ENCODE measurements at places on chromosomes 7 and 10. TPM values are rescaled to one million over a fixed set of nuclear protein-coding genes. Genes with fewer than 3 reads are reported as not detected.

The CACUL1 gene
- total RNA-seq, result 38.4 TPM

DNA sequence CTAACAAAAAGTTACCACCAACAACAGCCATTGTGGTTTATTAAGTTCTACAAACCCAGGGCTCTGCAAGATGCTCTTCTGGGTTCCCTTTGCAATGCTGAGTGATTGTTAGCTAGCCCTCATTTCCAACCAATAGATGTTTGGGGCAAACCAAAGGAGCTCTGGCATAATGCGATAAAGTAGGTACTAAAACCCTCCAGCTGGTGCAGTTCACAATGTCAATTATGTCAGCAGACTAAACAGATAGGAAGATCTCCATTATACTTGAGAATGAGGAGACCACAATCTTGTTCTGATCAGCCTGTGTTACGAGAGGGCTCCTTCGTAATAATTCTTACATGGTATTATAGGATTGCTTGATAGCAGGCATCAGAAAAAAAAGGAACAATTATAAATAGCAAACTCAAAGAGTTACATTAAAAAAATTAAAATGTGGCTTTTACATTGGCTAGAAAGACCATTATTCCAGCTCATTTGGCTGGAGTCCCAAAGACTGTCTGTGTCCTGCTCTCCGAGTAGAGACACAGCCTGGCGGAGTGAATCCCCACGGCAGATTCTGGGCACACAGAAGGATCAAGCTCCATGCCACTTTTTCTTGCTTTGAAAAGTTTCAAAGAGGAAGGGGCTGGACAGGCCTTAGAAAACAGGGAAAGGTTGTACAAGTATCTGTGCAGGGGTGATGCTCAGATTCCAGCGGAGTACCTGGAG is 93.8 kb downstream of the ZRANB1 start:
- H3K36me3 ChIP-seq, result peaks cover 45% of the 10 kb centered on the region
- H3K27ac ChIP-seq, result peak overlapping the region; percentile 92
- peaks cover 88% of the 10 kb centered on the region for H3K4me1 ChIP-seq
- no peaks in the 10 kb centered on the region for H3K27me3 ChIP-seq
- DNase-seq, result no peak
- no peak overlapping the region for H3K4me3 ChIP-seq

GRCh38 chr10:103470761-103471653 is 8.0 kb downstream of the CALHM3 start:
- H3K36me3 ChIP-seq, result no peaks in the 10 kb centered on the region
- no peaks in the 10 kb centered on the region for H3K27me3 ChIP-seq
- no peak for DNase-seq
- H3K4me1 ChIP-seq, result peaks cover 11% of the 10 kb centered on the region
- no peak overlapping the region for H3K27ac ChIP-seq
- no peak overlapping the region for H3K4me3 ChIP-seq

- no peak overlapping the region for H3K27ac ChIP-seq
- H3K27me3 ChIP-seq, result peaks cover 11% of the 10 kb centered on the region
- H3K4me1 ChIP-seq, result peaks cover 9% of the 10 kb centered on the region
- DNase-seq, result no peak
Measured at GRCh38 chr10:133349160-133349568, 2.0 kb downstream of the PRAP1 start.
